Cardiac muscle cell (in vitro differentiated cells and primary cell): ENCODE measurements at places on chromosomes 5 and 9. TPM values are rescaled to one million over a fixed set of nuclear protein-coding genes. Genes with fewer than 3 reads are reported as not detected.

DNA sequence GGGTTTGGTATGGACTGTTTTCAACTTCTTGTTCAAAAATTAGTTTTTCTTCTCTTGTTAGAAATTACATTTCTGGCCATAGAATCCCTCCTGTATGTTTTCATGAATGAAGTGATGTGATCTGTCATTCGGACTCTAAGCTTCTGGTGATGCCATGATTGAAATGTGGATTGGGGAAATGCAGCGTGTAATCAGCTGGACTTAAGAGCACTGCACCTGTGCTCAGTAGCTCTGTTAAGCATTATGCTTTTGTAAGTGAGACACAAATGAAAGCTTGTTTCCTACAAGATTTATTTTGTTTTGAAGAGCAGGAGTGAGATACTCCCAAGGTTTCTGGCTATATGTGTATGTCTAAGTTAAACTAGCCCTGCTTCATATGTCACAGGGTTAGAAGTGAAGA, 24.0 kb upstream of the FAM120AOS start:
- no peak for DNase-seq

- no peak for DNase-seq
Measured at GRCh38 chr5:31965227-31965626, 208.9 kb downstream of the GOLPH3 start.

DNA sequence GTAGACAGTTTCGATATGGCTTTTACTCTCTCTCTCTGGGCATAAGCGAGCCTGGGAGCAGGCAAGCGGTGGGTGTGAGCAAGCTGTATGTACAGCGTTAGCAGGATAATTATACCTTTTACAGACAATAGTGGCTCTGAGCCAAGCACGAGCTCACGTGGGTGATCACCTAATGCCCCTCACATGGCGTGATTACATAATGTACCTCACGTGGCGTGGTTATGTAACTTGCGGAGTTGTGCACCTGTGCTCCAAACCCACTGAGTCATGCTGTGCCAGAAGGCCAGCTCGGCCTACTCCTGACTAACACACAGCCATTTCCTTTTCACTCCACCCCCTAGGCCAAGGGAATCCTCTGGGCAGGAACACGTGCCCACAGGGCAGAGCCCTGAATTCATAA, 797.2 kb downstream of the EFNA5 start:
- DNase-seq, result no peak

DNA sequence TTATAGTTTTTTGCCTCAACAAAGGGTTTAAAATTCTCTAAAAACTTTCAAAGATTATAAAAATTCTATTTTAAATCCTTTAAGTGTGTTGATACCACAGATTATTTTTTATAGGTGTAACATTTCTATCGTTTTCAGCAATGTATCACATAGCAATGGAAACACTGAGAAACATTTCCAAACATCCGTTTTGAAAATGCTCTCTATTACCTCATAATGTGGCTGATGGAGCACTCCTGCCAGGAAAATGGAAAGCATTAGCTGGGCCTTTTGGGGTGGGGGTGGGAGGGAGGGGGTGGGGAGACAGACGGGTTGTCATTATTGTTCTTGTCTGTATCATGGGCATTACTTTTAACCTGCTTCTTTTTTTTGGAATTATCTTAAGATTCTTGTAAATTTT, 516.5 kb downstream of the ACTL7B start:
- DNase-seq, result no peak

- no peak for DNase-seq
Measured at GRCh38 chr5:107056278-107056677, 614.5 kb downstream of the EFNA5 start.

GRCh38 chr5:118144540-118144939, 843.8 kb downstream of the DTWD2 start:
- no peak for DNase-seq

- DNase-seq, result no peak
Measured at GRCh38 chr5:40447438-40447837, 232.3 kb upstream of the PTGER4 start.

GRCh38 chr5:136957428-136957827, 541.7 kb downstream of the SPOCK1 start:
- DNase-seq, result no peak

Gene DAP
- 28.9 and 30.0 TPM in 2 replicates for total RNA-seq

Gene NTRK2
- total RNA-seq, result 1.3 and 2.5 TPM in 2 replicates

Gene ACOT12
- not detected in 2 replicates for total RNA-seq

Gene SPATA31A3
- total RNA-seq, result not detected in 2 replicates

Gene CCNJL
- total RNA-seq, result 14.2 and 16.1 TPM in 2 replicates
